Keratinocyte (primary cell): ENCODE measurements at places on chromosomes 6 and 20. TPM values are rescaled to one million over a fixed set of nuclear protein-coding genes. Genes with fewer than 3 reads are reported as not detected.

Gene ATXN1
- 9.4 to 9.7 TPM (median 9.4 TPM) in 3 replicates for polyA plus RNA-seq

Gene ARMH2
- not detected in 3 replicates for polyA plus RNA-seq

Gene SAPCD1
- polyA plus RNA-seq, result 1.1 to 2.1 TPM (median 1.7 TPM) in 3 replicates

Gene HAO1
- not detected in 3 replicates for polyA plus RNA-seq

Gene CGAS
- 0.57 to 1.1 TPM (median 1.00 TPM) in 3 replicates for polyA plus RNA-seq

Gene NRN1
- 3.4 to 6.5 TPM (median 5.7 TPM) in 3 replicates for polyA plus RNA-seq

Gene SMIM29
- 27.4 to 49.3 TPM (median 33.0 TPM) in 3 replicates for polyA plus RNA-seq

Gene VSTM2L
- polyA plus RNA-seq, result 0.68 to 3.3 TPM (median 0.75 TPM) in 3 replicates

Gene GUCA1A
- polyA plus RNA-seq, result not detected in 3 replicates

Gene NFKBIE
- polyA plus RNA-seq, result 5.7 to 7.3 TPM (median 6.5 TPM) in 3 replicates

Gene BMP2
- polyA plus RNA-seq, result 3.4 to 5.0 TPM (median 3.6 TPM) in 3 replicates

Gene SNAP91
- not detected in 3 replicates for polyA plus RNA-seq

Gene CDS2
- polyA plus RNA-seq, result 38.9 to 67.1 TPM (median 52.6 TPM) in 3 replicates

Gene SLC4A11
- polyA plus RNA-seq, result 3.9 to 5.0 TPM (median 4.7 TPM) in 3 replicates

Gene DYNLT1
- 234 to 366 TPM (median 354 TPM) in 3 replicates for polyA plus RNA-seq

Gene BHLHE23
- not detected in 3 replicates for polyA plus RNA-seq

Gene SLC32A1
- not detected in 3 replicates for polyA plus RNA-seq

Gene ZNF337
- polyA plus RNA-seq, result 9.9 to 15.9 TPM (median 15.5 TPM) in 3 replicates

Gene TMEM217
- 0.44 to 0.85 TPM (median 0.80 TPM) in 3 replicates for polyA plus RNA-seq
